ENCODE measurements at places on chromosomes 5 and 9. TPM values are rescaled to one million over a fixed set of nuclear protein-coding genes. Genes with fewer than 3 reads are reported as not detected.

Gene MLANA
- not detected for total RNA-seq

Gene SOX30
- total RNA-seq = under 0.01 TPM

Gene SLC6A18
- total RNA-seq = not detected

Gene OBP2B
- total RNA-seq = not detected

Gene FAM151B
- 13.7 TPM for total RNA-seq

Gene DMRTA1
- 0.78 TPM for total RNA-seq

Gene RGMB
- 46.8 TPM for total RNA-seq

Gene ANKDD1B
- 0.78 TPM for total RNA-seq

Gene GRM6
- total RNA-seq = not detected

Gene TDRD7
- total RNA-seq = 14.4 TPM

Gene RMND5B
- 19.6 TPM for total RNA-seq

Gene ADAM19
- 3.1 TPM for total RNA-seq

Gene LCN10
- total RNA-seq = not detected

Gene CDK5RAP2
- total RNA-seq = 57.7 TPM

Gene FOXD4
- 0.43 TPM for total RNA-seq

Gene IGFBPL1
- not detected for total RNA-seq

Gene ICE1
- 35.5 TPM for total RNA-seq

Gene TRAPPC13
- total RNA-seq = 29.1 TPM

Gene BAAT
- total RNA-seq = not detected

Gene CAMK4
- 0.11 TPM for total RNA-seq

Gene SPATA31E1
- not detected for total RNA-seq

Gene ANKRD31
- total RNA-seq = 0.65 TPM

Gene ASS1
- 215 TPM for total RNA-seq

Gene SLC4A9
- total RNA-seq = not detected

Gene LEAP2
- total RNA-seq = 0.32 TPM

Gene CDKN2B
- total RNA-seq = 5.9 TPM

Gene GABBR2
- total RNA-seq = 0.11 TPM

Gene SEPTIN8
- total RNA-seq = 64.9 TPM

Gene FIBCD1
- total RNA-seq = 0.13 TPM
